Stimulated activated CD8-positive, alpha-beta memory T cell treated with anti-CD3 and anti-CD28 coated beads, Interleukin-2, amount 100 ng/mL, for 48 hours (primary cell): ENCODE measurements at places on chromosomes 5 and 9.

DNA sequence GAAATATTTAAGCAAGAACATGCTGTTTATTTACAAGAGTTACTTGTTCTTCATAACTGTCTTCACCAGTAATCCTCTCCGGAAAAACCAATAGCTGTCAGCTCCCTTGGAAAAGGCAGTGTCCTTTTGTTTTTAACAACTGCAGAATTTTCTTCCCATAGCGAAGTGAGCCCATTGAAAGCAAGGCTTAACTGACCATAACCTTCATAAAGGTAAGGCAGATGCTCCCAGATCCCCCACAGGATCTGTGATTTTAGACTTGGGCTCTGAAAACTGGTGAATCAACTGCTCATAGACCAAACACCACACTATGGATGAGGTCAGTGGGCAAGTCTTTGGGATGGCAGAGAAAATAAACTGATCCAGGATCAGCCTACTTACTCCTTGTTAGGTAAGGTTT lies 155.0 kb downstream of the GLIS3 start:
- DNase-seq = no peak

DNA sequence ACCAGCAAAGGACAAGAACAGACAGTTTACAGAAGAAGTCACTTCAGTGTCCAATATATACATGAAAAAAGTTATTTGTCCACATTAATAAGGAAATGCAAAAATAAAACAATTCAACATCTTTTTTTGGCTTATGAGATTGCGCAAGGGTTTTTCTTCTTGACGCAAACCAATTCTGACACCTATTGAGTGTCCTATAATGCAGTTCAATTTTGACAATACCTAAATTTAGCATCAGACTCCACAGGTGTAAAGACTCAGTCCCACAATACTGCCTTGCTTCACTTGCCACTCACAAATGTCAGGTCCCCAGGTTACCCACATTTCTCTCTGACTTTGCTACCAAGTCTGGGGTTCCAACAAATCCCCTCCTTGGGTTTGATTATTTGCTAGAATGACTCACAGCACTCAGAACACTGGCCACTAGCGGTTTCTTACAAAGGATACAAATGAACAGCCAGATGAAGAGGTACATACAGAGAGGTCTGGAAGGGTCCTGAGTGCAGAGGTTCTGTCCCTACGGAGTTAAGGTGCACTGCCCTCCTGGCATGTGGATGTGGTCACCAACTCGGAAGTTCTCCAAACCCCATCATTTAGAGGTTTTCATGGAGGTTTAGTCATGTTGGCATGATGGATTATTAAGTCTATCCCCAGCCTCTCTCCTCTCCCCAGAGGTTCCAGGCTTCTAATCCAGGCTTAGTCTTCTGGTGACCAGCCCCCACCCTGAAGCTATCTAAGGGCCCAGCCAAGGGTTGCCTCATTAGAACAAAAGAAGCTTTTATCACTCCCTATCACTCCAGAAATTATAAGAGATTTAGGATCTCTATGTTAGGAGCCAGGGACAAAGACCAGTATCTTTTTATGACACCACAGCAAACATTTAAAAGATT lies 27.0 kb upstream of the SLC22A5 start:
- no peak for DNase-seq

DNA sequence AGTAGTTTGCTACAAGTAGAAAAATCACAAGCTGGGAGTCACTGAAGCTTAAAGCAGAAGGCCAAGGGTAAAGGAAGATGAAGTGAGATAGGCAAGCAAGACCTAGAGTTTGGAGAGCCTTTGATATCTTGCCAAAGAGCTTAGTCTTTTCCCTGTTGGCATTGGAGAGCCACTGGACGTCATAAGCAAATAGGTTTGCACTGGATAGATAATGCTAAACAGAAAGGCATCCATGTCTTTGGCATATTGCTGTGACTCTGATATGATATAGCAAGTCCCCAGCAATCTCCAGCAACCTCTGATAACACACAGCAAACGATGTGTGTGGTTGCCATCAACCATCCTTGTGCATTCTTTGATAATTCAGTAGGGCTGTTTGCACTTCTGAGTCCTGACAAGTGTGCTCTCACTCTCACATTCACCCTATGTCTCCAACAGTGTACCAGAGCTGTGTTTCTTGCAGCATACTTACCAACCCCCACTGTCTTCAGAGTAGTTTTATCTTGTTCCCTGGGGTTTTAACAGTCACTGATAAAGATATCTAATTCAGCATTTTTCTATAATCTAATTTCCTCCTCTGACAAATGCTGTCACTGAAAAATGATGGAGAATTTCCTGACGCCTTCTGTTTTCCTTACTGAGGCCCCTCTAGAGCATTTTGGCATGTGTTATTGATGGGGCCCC lies 16.9 kb upstream of the FREM1 start:
- no peak for DNase-seq

DNA sequence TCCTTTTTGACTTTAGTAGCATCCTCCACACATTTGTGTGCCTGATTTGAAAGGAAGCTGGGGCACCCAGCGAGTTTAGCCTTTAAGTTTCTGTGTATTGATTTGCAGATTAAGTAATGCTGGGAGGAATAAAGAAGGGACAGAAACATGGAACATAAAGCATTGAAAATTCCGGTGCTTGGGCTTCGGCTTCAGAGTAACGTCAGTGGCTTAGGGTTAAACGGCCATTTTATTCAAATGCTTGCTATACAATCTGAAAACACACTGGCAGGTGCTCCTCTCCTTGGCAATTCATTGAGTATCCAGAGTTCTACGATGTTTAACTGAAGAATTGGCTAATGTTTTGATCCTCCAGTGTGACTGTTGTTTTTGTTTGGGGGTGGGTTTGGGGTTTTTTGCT lies 58.0 kb upstream of the FSD1L start:
- DNase-seq = no peak

DNA sequence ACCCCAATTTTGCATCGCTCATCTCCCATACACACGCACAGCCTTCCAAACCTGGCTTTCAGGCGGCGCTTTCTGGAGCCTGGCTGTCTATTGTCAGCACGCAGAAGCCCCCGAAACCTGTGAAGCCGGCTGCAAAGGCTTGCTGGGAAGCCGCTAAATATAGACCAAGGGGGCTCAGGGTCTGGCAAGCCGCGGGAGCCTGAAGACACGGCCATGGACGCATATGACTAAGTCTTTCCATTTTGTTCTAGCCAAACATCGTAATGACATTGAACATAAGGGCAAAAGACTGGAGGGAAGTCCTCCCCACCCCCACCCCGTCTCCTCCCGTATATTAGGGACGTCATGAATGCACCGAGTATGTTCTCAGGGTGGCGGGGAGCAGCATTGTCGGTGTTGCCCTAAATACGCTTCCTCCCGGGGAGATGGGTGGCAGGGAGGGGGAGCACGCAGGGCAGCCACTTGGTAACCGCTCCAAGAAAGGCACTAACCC lies 1.1 kb downstream of the CTNND2 start:
- no peak for DNase-seq

DNA sequence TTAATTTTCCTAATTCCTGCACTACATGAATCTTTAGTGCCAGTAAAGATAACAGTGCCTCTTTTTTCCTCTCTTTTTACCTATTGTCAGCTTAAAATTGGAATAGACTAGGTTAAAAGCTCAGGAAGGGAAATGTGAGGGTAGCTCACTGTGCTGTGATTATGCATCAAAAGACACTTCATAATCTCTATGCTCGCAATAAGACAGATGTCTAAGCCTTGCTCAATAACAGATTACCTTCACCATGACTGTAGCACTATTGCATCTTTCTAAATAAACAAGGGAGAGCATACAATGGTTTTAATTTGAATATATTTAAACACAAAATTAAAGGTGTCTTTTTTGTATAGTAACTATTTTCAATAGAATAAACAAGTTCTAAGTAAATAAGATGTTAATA lies 130.1 kb downstream of the FBN2 start:
- DNase-seq = no peak

GRCh38 chr9:131731644-131732043 lies 8.2 kb downstream of the RAPGEF1 start:
- DNase-seq = no peak

- no peak for DNase-seq
Measured at GRCh38 chr9:80158131-80158530, 586.4 kb downstream of the TLE4 start.

GRCh38 chr5:65103756-65104440 lies 335.2 kb downstream of the CWC27 start:
- no peak for DNase-seq

- peak; percentile 29 for DNase-seq
Measured at GRCh38 chr5:108727651-108728565, 19.8 kb upstream of the FER start.

GRCh38 chr5:140806834-140807775 lies at the start of gene PCDHA4:
PCDHA4 (plus strand) TSS chr5:140807068.
- DNase-seq = no peak

DNA sequence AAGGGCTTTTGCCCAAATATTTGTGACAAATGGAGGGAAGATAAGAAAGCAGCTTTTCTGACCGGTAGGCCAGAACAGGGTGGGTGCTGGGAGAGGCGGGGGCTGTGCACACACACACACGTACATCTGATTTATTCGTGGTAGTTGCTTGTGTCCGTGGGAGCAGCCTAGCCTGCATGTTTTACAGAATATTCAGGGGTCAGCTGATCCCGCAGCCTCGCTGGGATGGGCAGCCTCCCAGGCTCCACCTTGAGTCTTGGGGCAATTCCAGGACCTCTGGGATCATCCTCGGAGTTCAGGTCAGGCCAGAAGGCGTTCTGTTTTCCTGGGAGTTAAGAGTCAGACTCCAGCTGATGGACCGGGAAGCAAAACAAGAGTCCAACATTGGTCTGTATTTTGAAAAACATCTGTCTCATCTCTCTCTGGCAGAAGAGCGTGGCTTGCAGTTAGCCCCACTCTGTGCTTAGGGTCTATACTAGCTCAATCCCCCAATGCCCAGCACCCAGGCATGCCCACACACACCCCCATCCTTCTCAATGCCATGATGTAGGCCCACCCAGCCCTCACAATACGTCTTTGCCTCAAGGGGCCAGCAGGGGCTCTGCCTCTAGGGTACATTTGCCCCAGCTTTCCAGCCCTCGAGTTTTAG lies 210.6 kb downstream of the GOLPH3 start:
- no peak for DNase-seq

DNA sequence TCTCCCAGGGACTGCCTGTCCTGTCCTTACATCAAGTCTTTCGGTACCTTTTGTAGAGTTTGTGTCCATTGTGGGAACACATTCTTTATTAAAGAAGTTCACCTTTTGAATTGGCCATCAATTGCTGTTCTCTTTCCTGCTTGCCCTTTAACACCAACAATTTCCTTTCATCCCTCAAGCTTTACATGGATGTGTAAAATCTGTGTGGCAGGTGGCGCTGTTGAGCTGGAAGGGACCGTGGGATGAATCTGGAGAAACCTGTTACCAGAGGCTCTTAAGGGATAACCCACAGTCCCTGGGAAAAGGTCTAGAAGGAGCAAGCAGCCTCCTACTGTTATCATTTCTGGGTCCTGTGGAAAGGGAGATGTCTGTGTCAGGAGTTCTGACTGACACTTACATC lies 7.9 kb upstream of the ZFP62 start:
- peak; percentile 54 for DNase-seq

DNA sequence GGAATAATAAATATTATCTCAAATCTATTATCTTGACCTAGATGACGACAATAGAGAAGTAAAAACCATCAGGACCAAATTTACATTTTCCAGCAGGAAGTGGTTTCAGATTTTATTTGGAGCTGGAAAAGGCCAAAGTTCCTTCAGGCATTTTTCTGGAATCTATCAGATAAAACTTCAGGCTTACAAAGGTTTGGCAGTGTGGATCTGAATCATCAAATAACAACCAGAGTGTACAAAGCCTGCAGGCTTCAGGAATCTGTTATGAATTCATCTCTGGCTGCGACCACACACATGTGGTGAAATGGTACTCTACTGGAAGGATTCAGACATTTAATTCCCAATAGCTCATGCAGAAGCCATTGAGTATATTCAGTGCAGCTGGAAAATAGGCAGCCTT lies 726.4 kb upstream of the GRAMD2B start:
- DNase-seq = no peak

- DNase-seq = no peak
Measured at GRCh38 chr5:60888359-60889061, 44.4 kb upstream of the ELOVL7 start.

GRCh38 chr5:114360816-114361723 lies 800 bp upstream of the KCNN2 start:
- no peak for DNase-seq
